ENCODE measurements at places on chromosomes 2 and 18.

DNA sequence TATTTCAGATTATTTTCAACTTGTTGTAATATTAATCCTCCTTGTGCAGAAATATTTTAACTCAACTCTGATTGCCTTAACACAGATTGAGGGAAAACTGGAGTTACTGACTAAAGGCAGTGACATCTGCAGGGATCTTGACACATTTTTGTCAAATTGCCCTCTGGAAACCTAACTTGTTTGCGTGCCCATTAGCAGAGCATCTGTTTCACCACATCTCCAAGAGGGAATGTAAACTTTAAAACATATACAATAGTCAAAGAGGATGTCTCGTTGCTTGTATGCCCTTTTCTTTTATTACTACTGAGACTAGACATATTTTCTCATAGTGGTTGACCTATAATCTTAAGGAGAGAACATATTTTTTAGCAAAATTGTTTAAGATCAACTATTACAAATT lies 14.2 kb downstream of the INPP1 start:
- no peak for DNase-seq

DNA sequence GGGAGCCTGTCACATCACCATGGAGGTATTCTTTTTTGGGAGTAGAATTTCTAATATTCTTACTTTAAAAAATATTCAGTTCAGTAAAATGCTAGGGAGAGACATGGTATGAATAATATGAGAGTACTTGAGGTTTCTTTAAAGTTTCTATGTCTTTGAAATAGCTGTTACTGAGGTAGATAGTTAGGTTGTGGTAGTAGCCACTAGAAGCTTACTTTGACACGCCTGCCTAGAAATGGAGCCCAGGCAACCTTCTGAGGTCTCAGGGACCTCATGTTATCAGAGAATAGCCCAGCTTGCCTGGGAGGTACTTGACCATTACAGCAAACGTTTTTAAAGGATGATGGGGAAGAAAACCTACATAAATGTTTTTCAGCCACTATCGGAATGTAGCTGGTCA lies 131.2 kb downstream of the AGPS start:
- no peak for DNase-seq

DNA sequence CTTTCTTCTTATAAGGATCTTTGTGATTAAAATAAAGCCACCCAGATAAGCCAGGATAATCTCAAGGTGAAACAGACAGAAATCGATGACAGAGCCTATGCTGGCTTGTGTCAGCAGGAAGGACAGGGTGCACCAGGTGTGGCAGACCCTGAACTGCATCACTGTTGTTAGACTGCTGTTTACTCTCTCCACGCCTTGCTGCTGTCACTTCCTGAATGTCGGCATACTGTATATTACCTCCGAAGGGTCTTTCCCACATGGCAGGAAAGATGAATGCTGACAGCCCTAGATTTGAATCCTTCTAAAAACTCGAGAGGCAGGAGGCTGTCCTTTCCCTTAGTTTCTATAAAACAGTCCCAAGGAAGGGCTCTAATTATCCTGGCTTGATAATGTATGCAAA lies 18.9 kb upstream of the TMEM163 start:
- no peak for DNase-seq

- no peak for DNase-seq
Observed at GRCh38 chr2:99624677-99625076, 134.9 kb upstream of the REV1 start.

- DNase-seq = no peak
Observed at GRCh38 chr2:64853894-64854293, 135.3 kb upstream of the SLC1A4 start.

- no peak for DNase-seq
Observed at GRCh38 chr2:15941871-15942710, 1.7 kb downstream of the MYCN start.

GRCh38 chr2:237864444-237864931 lies 5.1 kb downstream of the RAMP1 start:
- no peak for DNase-seq

- no peak for DNase-seq
Observed at GRCh38 chr2:68935471-68935870, 17.2 kb downstream of the GKN2 start.

GRCh38 chr2:39902103-39902502 lies 123.0 kb upstream of the THUMPD2 start:
- DNase-seq = no peak

GRCh38 chr2:69918401-69918800 lies 3.5 kb downstream of the MXD1 start:
- no peak for DNase-seq

GRCh38 chr2:37894601-37895000 lies 30.5 kb upstream of the RMDN2 start:
- DNase-seq = no peak

GRCh38 chr2:195505701-195506100 lies 151.3 kb upstream of the SLC39A10 start:
- DNase-seq = no peak

GRCh38 chr2:166365803-166366420 lies 9.8 kb downstream of the SCN9A start:
- DNase-seq = no peak

DNA sequence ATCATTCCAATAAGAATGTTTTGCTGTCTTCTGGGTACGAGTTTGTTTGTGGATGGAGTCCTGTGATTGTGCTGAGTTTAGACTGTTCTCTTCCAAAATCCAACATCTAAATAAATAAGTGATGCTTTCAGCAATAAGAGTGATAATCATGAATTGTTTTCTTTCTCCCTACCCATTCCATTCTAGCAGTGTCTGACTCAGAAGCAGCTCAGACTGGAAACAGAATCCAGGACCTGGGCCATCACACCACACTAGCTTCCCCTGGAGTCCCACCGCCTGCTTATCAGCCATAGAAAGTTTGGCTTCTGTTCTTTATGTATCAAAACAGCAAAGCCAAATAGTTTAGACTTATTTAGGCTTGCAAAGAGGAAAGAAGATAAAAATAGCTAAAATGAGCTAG lies 76.4 kb upstream of the CNGA3 start:
- no peak for DNase-seq

DNA sequence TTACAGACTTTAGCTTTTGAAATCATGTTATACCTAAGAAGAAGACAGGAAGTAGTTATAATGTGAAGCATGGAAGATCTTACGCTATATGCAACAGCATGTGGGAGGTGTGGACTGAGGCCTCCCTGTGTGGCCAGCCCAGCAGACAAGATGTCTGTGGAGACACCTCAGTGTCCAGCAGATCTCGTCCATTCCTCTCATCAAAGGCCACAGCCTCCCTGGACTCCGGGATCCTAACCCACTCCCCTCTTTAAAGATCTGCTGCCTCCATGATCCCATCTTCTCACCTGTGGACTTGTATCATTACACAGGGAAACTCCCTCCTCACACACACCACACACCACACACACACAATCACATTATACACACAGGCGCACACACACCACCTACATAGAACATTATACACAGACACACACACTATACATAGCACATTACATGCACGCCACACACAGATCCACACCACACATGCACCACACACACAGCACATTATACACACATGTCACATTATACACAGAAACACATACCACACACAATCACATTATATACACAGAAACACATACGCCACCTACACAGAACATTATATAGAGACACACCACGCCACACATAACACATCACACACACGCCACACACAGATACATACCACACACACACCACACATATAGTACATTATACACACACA lies 89.5 kb downstream of the PXDN start:
- DNase-seq = no peak

DNA sequence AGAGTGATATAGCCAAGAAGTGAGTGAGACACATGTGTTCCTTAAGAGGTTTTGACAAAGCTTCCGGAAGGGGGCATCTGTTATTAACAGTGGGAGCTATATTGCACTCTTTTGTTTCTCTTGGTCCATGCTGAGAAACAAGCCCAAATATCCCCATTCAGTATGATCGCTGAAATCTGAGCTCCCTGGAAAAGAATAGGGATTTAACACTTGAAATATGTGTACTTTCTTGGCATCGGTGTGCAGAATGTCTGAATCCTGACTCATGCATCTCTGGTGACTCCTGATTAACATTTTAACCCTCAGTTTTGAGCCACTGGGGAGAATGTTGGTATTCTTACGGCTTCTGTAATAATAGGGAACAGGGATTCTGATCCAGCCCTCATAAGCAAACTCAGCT lies 448.1 kb downstream of the TSN start:
- DNase-seq = no peak

- no peak for DNase-seq
Observed at GRCh38 chr2:121809607-121810006, 54.2 kb downstream of the TSN start.

DNA sequence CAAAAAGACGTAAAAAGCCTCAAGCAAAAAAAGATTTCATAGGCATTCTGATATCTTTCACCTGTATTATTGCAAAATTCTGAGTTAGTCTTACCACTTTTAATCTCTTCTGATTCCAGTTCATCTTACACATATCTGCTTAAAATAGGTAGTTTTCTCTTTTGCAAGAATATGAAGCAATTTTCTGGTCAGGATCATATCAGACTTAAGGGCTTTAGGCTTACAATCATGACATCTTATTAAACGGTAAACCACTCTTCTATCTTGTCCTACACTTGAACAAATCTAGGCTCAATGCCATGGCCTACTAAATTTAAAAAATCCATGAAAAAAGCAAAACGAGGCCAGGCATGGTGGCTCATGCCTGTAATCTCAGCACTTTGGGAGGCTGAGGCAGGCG lies 50.1 kb upstream of the GAREM1 start:
- DNase-seq = no peak

DNA sequence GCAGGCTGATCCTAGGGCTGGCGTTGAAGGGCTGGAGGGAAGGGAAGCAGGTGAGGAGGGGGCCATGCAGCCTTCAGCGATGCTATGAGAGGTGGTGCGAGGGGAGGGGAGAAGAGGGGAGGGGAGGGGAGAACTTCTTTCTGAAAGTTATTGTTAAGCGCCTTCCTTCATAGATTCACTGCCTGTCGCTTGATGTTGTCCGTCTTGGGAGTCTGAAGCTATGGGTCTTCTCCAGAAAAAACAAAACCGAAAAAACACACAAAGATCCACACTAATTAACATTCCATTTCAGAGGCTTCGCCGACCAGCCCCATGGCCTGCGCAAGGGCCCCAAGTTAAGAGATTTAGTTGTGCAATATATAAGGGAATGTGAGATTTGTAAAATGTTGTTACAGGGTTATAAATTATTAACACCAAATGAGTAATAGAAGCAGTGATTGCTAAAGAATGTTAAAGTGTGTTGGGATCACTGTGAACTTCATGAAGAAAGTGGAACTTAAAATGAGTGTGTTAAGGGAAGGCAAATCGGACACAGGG lies 758 bp downstream of the CFAP221 start:
- DNase-seq = no peak

DNA sequence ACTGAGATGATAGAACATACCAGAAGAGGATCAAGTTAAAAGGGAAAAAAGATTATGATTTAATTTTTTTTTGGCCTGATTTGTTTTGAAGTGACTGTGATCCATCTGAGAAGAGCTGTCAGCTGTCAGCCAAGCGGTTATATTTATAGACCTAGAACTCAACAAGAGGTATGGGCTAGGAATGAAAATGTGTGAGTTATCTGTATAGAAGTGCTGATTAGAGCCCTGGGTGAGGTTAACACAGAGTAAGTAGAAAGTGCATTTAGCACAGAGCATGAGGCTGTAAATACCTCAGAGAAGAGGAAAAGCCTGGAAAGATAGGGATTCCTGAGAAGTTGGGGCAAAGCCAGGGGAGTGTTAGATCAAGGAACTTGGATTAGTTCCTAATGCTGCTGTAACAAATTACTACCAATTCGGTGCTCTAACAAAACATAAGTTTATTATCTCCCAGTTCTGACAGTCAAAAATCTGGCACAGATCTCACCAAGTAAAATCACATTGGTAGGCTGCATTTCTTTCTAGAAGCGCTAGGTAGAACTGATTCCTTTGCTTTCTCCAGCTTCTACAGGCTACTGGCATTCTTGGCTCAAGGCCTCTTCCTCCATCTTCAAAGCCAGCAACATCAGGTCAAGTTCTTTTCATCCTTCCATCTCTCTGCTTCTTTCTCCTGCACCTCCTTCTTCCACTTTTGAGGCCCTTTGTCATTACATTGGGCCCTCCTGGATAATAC lies 197.4 kb upstream of the SPHKAP start:
- DNase-seq = no peak

GRCh38 chr18:47163241-47163640 lies 12.9 kb downstream of the IER3IP1 start:
- no peak for DNase-seq

DNA sequence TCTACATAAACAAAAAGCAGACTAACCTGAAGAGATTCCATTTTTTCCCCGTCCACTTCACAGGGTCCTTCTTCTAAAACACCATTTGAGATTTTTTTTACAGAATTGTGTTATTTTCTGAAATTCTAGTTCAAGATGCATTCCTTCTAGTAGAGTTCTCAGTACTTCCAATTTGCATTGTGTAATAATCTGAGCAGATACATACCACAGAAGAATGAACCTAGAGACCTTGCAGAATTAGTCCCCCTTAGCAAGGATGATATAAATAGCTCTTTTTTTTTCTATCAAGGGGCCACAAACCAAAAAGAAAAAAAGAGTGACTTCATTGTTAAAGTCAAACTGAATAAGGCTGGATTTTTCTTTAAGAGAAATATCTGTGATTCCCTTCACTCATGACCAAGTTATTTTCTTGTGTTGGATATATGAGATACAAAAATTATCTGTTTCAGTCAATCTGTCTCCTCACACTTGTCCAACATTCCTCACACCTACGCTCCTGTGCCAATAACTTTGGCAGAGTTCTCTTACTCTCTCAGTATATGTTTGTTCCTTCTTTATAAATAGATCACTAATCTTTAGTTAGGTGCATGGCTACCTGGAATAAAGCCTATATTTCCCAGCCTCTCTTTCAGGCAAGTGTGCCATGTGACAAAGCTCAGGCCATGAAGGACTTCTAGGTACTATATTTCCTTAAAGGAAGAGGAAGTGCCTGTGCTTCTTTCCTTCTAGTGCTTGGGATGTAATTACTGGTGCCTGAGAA lies 183.5 kb downstream of the ZNF385B start:
- no peak for DNase-seq

- no peak for DNase-seq
Observed at GRCh38 chr2:128732976-128733431, 414.3 kb upstream of the HS6ST1 start.

Data from stimulated activated CD8-positive, alpha-beta memory T cell treated with anti-CD3 and anti-CD28 coated beads, Interleukin-2, amount 100 ng/mL, for 48 hours (primary cell).